ENCODE measurements at places on chromosomes 5 and 9.

DNA sequence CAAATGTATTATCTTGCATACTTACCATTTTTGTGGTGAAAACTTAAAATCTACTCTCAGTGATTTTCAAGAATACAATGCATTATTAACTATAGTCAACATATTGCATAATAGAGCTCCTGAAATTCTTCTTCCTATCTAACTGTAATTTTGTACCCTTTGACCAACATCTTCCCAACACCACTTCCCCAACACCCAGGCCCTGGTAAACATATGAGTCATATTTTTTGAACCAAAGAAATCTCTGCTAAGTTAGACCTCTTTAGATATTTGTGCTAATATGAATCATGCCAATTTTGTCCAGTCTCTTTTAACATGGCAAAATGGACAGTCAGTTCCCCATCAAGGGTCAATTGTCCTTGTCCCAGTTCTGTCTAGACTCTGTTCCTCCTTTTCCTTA is 18.5 kb upstream of the RGS7BP start:
- DNase-seq: no peak

- DNase-seq: no peak
Observed at GRCh38 chr9:132237481-132237880, 75.6 kb downstream of the NTNG2 start.

DNA sequence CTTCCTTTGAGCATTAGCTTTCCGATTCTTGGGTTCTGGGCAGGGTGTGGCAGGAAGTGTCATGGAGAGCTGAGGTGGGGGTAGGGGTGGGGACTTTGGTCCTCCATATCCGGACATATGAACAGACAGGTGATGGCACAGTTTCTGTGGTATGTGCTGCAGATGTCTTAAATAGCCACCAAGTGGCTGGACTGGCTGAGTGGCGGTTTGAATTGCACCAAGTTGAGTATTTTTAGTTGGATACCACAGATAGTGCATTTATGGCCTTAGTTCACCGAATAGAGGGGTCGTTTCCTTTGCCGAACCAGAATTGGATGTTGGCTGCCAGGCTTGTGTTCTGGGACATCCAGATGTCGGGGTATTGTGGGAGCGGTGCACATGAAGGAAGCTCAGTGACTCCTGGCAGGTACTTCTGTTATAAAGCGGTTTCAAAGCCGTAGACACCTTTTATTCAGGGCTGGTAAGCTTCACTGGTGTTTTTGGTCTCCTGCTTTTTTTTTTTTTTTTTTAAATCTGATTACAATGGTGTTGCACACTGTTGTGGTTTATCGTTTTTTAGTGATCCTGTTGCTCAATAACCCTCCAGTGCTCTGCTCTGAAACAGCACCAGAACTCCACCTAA is 15.1 kb upstream of the TNFAIP8 start:
- no peak for DNase-seq

DNA sequence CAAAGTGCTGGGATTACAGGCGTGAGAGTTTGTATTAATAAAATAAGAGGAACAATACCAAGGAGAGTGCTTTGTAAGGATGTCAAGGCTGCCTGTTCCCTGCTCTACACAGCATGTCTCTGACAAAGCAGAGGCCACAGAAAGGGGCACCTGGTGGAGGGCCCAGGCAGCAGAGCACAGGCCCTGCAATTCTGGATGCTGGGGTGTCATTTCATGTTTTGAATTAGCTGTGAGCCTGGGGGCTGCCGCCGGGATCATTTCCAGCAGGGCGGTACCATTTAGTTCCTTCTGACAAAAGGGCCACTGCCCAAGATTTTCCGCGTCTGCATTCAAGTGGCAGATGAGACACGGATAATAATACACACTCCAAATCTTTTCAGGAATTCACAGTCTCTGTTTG is 396.9 kb downstream of the GADD45G start:
- DNase-seq: no peak

- DNase-seq: no peak
Observed at GRCh38 chr5:128778474-128778873, 186.8 kb upstream of the SLC27A6 start.

- DNase-seq: no peak
Observed at GRCh38 chr9:109912082-109912582, 132.1 kb downstream of the PALM2AKAP2 start.

- no peak for DNase-seq
Observed at GRCh38 chr5:76303921-76304320, 99.2 kb upstream of the IQGAP2 start.

- DNase-seq: peak; percentile 72
Observed at GRCh38 chr9:133147412-133148198, 16.1 kb downstream of the GBGT1 start.

DNA sequence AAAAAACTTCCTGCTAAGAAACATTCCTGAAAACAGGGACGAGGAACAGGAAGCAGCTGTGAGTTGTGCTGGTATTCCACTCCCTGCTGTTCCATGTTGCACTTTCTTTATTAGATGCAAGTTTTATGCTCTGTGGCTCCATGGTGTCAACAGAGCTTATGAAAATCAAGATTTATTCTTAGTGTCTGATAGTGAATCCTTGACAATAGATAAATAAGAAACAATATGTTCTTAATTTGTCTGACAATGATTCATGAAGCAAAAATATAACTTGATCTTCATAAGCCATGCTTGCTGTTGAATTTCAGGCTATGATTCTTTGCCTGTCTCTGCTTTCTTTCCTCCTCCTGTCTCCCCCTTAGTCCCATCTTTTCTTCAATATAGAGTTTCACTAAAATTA is 119.6 kb downstream of the DROSHA start:
- DNase-seq: no peak

DNA sequence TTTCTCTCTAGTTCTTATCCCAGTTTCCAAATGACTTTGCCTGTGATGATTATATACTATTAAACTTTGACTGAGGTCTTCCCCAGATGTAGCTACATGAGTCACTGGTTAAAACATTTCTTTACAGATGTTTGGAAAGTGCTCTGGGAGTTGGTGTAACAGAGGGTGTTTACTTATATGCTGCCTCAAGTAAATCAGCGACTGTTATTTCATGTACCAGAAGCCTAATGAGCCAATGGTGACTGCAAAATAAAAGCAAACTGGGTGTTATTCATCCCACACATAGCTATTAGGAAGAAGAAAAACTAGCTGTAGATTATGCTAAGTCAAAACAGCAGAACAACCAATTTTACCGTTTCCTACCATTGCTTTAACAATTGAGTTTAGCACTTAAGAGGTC is 929.7 kb upstream of the SEMA6A start:
- DNase-seq: no peak

DNA sequence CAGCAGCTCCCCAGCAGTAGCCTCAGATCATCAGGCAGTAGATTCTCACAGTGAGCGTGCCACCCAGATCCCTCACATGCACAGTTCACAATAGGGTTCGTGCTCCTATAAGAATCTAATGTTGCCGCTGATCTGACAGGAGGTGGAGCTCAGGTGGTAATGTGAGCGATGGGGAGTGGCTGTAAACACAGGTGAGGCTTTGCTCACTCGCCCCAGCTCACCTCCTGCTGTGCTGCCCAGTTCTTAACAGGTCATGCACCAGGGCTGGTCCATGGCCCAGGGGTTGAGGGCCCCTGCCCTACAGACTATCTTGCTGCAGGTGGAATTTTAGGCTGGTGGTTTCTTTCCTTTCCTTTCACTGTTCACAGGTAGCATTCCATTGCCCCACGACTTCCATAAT is 100.2 kb downstream of the MRPL36 start:
- no peak for DNase-seq

DNA sequence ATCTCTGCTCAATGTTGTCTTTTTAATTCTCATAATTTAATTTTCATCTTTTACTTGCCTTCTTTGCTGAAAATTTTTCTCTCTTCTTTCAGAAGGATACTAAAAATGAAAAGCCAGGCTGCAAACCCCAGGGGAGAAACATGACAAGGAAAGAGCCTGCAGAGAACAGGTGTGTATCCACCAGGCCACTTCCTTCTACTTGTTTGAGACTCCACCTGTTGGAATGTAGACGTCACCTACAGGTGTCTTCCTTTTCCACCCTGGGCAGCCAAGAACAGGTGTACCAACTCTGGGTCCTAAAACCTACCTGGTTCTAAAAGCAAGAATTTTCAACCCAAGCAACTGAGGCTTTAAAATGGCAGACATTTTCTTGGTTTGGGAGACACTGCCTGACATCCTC is 166.8 kb downstream of the ATP10B start:
- no peak for DNase-seq

DNA sequence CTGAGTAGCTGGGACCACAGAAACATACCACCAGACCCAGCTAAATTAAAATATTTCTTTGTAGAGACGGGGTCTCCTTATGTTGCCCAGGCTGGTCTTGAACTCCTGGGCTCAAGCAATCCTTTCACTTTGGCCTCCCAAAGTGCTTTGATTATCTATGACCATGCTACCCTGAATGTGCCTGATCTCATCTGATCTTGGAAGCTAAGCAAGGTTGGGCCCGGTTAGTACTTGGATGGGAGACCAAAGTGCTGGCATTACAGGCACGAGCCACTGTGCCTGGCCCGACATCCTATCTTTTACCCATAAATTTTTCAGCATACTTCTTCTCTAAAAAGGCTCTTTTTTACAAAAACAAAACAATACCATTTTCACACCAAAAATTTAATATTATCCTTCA is 137.0 kb upstream of the LRRTM2 start:
- no peak for DNase-seq

- DNase-seq: no peak
Observed at GRCh38 chr5:2755076-2755680, 3.7 kb upstream of the IRX2 start.

- DNase-seq: no peak
Observed at GRCh38 chr9:34546834-34547827, 24.3 kb upstream of the ENHO start.

Measured in stimulated activated CD4-positive, alpha-beta T cell treated with anti-CD3 and anti-CD28 coated beads, Interleukin-1b, Interleukin-23, amount 100 ng/mL, for 1 hour (primary cell).